ENCODE measurements at places on chromosomes 2 and 18. TPM values are rescaled to one million over a fixed set of nuclear protein-coding genes. Genes with fewer than 3 reads are reported as not detected.

Gene LHCGR
- under 0.01 TPM for total RNA-seq

Gene MAP2
- 37.1 TPM for total RNA-seq

GRCh38 chr2:191166111-191166755 lies 15.4 kb upstream of the STAT4 start:
- DNase-seq: peak; percentile 62

- no peak for DNase-seq
Observed at GRCh38 chr2:62908145-62908544, 142.5 kb upstream of the OTX1 start.

Measured in fibroblast of villous mesenchyme (primary cell).